ENCODE measurements at places on chromosomes 16 and 17.
A peak's percentile ranks its signal among the peaks of the same experiment; 100 is the strongest.

DNA sequence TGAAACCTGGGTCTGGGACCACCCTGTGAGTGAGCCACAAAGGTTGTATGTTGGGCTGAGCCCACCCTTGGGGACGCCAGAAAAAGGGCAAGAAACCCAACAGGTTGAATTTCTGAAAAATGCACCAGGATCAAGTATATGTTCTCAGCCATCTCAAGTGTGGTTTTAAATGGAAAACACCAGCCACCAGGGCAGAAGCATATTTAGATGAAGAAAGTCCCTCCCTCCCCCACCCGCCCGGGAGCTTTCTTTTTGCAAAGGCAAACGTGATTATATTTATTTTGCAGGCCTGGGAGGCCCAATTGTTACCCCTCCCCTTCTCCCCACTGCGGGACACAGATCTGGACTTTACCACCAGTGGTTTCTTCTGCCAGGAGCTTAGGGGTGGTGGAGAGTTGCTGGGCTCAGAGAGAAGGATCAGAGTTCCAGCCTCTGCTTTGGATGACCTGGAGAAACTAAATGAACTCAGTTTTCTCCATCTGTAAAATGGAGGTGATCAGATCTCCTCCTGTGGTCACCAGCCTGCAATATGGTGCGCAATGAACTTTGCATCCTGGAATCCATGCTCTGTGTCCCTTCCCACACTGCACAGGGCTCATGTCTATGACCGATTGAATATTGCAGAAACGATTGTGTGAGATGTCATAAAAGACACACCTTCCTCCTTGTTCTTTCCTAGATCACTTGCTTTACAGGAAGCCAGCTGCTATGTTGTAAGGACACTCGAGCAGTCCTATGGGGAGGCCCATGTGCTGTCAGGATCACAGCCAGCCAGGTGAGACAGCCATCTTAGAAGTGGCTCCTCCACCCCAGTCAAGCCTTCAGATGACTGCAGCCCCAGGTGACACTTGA, 21.0 kb upstream of the NGFR start:
- DNase-seq, result no peak

DNA sequence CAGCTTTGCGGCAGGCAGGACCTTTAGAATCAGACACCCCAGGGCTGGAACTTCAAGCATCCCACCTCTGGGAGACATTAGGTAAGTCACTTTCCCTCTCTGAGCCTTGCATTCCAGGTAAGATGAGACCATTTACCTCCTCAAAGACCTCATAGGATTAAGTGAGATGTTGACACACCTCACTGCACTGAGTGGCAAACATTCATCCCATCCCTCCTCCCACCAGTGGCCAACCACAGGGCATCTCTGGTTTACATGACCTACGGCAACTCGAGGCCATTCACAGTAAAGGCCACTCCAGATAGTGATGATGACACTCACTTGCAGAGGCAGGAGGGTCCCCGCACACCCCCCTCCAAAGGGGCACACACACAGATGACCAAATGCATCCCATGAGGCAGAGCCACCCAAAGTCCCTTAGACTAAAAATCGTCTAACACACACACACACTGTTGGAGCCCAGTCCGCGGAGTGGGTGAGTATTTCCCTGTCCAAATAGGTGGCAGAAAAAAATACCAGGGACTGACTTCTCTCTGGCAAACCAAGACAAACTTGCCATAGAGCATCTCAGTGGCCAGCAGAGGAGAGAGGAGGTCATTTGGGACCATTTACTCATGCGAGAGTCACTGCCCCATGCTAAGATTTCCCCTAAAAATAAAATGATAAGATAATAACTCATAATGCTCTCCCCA, 454.9 kb downstream of the SOX9 start:
- no peak for DNase-seq

- DNase-seq, result no peak
These were observed 741 bp upstream of the TLCD3A start for GRCh38 chr17:731644-732066.

DNA sequence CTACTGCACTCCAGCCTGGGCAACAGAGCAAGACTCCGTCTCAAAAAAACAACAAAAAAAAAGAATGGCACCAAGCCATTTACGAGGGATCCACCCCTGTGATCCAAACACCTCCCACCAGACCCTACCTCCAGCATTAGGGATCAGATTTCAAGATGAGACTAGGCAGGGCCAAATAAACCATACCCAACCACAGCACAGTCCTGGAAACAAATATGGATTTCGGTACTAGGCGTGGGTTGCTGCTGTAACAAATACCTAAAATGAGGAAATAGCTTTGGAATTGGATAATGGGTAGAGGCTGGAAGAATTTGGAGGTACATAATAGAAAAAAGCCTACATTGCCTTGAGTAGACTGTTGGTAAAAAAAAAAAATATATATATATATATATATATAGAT, 49.1 kb downstream of the MMP15 start:
- no peak for DNase-seq

- DNase-seq, result no peak
These were observed 13.1 kb downstream of the CTU2 start for GRCh38 chr16:88719267-88719932.

DNA sequence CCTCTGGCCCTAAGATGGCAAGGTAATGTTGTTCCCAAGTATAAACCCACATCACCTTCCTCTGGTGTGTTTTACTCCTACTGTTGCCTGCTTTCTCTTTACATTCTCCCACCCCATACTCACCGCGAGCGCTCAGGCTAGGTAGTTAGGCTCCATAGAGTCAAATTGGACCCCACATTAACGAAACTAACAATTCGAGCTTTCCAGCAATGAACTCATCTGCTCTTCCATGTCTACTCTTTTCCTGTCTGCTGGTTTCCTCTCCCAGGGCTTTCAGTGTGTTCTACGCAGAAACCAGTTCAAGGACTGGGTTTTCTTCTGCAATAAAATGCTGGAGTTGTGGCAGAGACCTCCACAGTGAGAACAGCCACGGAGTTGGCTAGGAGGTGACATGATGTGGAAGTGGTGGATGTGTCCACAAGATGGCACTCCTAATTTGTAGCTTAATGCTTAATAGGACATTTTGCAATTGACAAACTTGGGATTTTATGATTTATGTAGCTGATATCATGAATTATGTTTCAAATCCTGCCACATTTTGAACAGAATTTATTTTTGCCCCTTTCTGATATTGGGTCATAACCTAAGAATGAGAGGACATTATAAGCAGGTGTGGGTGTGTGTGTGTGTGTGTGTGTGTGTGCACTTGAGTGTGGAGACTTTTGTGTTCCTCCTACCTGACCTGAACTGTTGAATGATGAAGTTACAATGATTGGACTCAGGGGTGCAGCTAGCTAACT, 2.2 kb upstream of the UQCRC2 start:
- peak; percentile 53 for DNase-seq

DNA sequence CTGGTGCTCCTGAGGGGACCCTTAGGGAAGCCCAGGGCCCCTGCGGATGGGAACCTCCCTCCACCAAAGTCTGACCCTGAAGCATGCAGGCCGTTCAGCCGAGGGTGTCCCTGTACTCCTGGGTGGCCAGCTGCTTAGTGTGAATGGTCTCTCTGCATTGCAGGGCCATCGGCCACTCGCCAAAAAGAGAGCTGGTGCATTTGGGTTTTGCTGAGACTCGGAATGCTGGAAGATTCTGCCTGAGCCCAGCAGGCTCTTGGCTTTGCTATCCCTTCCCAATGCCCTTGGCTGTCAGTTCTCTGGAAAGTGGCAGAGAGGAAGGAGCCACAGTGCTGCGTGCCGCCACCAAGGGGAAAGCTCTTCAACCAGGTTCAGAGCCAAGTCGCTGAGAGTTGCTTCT, 2.8 kb downstream of the MEOX1 start:
- no peak for DNase-seq

GRCh38 chr17:8673612-8674011, 43.1 kb upstream of the MYH10 start:
- DNase-seq, result peak; percentile 8
